ENCODE measurements at places on chromosomes 2 and 18. TPM values are rescaled to one million over a fixed set of nuclear protein-coding genes. Genes with fewer than 3 reads are reported as not detected.

The STON1 gene
- total RNA-seq = 9.5 TPM

The SLC4A3 gene
- total RNA-seq = 11.2 TPM

DNA sequence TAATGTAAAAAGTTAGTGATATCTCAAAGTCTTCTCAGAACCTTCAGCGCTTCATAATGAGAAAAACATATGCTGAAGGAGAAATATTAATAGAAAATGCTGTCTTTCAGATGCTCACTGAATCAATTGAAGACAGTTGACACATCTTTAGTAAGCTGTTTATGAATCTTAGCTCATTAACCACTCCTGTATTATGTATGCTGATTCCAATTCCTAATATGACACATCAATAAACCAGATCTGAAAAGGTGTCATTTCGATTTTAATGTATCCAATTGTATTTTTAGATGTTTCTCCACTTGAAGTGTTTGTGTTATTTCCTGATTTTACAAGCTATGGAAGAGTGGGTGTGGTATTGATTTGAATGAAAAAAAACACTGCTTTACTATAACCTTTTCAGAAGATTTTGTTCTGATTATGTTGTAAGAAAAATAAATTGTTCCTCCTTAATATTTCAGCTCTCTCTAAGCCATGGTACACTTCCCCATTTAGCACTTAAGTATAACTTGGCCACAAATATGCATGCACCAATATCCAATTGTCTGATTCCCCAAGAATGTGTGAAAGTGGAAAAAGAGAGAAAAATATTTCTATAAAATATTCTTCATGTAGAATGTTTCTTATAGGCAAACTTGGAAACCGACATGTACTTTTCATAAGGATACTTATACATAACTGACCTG, 569.8 kb downstream of the ARHGAP15 start:
- H3K27ac ChIP-seq = no peak overlapping the region
- H3K4me1 ChIP-seq = no peaks in the 10 kb centered on the region
- H3K27me3 ChIP-seq = no peaks in the 10 kb centered on the region
- no peaks in the 10 kb centered on the region for H3K36me3 ChIP-seq

DNA sequence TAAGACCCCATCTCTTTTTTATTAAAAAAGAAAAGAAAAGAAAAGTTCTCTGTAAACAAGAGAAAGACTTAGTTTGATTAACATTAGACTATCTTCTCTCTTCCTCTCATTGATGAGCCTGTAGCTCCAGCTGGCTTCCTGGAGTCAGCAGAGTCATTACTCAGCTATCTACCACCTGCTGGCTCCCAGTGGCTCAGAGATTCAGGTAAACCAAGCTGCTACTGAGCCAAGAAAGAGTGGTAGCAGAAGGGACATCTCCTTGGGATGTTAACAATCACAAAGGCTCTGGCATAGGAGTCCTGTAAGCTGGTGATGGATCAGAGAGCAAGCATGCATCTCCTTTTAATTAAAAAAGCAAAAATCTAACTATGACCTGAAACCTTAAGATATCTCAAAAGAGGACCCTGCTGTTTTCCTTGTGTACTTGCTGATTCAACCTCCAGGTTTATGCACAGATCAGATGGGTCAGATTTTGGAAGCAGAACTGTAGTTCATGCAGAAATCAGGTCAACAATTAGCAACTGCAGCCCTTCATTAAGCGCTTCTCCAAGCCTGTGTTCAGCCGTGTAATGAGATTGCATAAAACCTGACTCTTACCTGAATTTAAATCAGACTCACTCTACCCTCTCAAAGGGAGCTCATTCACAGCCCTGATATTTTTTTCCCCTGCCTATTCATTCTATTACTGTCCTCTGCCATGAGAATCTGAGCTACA, 225.8 kb downstream of the RNF152 start:
- no peaks in the 10 kb centered on the region for H3K4me1 ChIP-seq
- H3K4me3 ChIP-seq = no peak overlapping the region
- no peak overlapping the region for H3K27ac ChIP-seq
- no peak for DNase-seq
- peaks cover 7% of the 10 kb centered on the region for H3K27me3 ChIP-seq

- peak; percentile 18 for DNase-seq
- H3K4me1 ChIP-seq = no peaks in the 10 kb centered on the region
- H3K27ac ChIP-seq = no peak overlapping the region
- H3K36me3 ChIP-seq = no peaks in the 10 kb centered on the region
- H3K27me3 ChIP-seq = peaks cover 3% of the 10 kb centered on the region
Observed at GRCh38 chr2:178723786-178724346, 83.4 kb downstream of the TTN start.

GRCh38 chr18:73674125-73674865, 473.3 kb downstream of the FBXO15 start:
- H3K36me3 ChIP-seq = no peaks in the 10 kb centered on the region
- peak; percentile 54 for DNase-seq
- no peaks in the 10 kb centered on the region for H3K27me3 ChIP-seq
- no peak overlapping the region for H3K27ac ChIP-seq
- no peak overlapping the region for H3K4me3 ChIP-seq
- H3K4me1 ChIP-seq = peaks cover 8% of the 10 kb centered on the region

DNA sequence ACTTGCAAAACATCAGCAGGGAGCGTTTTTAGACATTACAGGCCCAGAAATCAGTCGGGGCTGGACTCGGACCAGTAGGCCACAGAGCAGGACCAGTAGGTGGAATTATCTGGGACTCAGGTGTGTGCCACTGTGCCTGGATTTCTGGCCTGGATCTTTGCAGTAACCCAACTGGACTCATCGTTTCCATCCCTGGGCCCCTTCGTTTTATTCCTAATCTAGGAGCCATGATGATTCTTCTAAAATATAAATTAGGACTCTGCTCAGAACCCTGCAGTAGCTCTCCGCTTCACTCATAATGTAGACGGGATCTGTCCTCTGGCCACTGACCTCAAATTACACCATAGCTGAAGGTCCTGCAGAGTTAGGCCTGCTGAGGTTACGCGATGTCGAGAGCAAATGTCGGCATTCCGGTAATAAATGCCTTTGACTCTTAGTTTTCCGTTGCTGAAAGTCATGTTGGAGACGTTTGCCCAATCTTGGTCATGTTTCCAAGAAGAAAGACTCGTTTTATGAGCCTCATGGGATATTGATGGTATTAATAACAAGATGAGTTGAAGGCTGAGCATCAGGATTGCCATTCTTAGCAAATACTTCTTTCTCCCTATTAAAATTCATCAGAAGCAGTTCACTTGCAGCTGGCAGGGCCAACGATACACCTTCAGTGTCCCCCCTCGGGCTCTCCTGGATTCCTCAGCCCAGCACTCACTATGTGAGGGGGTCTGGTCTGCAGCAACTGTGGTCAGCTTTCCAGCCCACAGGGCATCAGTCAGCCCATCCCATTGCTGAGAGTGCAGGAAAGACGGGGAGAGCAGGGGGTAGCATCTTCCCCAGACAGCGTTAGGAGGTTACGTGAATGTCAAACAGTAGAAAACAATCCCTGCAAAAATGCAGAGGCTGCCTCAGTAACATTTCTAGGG, 39.9 kb upstream of the KLF11 start:
- no peak overlapping the region for H3K27ac ChIP-seq
- H3K4me1 ChIP-seq = no peaks in the 10 kb centered on the region
- DNase-seq = no peak
- no peak overlapping the region for H3K4me3 ChIP-seq
- H3K36me3 ChIP-seq = no peaks in the 10 kb centered on the region

DNA sequence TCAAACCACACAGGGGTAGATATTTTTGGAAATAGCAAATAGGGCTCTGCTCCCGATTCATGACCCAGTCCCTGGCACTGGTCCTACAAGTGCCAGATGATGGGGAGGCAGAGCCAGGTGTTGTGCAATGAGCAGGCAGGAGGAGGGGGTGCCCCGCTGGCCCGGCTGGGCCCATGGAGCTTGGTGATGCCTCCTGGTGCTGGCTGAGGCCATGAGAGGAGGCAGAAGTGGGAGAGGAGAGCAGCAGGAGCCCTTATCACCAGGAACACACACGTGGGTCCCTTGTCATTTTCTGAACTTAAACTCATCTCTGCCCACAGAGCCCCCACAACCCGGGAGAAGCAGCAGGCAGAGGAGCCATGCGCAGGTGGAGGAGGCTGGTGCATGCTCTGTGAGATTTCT, 90.5 kb upstream of the MAPK4 start:
- H3K27me3 ChIP-seq = no peaks in the 10 kb centered on the region
- H3K4me3 ChIP-seq = no peak overlapping the region
- no peaks in the 10 kb centered on the region for H3K36me3 ChIP-seq
- DNase-seq = no peak
- H3K27ac ChIP-seq = no peak overlapping the region

Data from astrocyte (in vitro differentiated cells and primary cell).